ENCODE measurements at places on chromosomes 13 and 19.

DNA sequence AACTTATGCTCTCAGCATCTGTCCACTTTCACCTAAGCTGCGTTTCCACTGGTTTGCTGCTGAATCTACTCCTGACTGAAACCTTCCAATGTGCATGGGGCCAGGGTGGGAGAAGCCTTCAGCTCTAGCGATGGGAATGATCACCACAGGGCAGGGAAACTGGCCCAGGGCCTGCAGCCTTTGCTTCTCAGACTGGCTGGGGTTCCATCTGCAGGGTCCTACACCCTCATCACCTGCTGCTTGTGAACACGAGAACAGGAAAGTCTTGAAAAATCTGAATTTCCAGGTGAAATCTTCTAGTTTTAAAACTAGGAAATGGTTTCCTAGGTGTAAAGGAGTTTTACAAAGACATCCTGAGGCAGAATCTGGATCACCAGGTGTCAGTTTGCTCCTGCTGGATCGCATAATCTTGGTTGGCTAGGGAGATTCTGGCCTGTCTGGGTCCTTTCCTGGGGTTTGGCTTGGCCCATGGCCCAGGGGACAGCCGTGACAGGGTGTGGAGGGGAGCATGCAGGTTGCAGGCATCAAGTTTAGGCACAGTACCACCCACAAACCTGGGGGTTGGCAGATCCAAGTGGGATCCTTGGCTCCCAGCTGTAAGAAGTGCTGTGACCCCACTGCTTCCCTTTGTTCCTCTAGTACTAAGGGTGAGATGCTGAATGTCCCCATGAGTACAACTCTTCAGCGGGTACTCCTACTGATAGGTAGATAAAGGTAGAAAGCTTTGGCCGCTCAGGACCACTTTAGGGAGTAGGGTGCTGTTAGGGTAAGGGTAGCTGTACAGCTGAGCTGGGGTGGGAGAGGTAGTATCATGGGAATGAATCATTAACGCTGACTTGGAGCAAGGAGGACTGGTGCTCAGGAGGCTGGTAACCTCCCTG, 1.8 kb upstream of the UBE2M start:
- no peak for DNase-seq

- no peak for DNase-seq
Observed at GRCh38 chr19:45900738-45901431, 1.5 kb downstream of the MYPOP start.

DNA sequence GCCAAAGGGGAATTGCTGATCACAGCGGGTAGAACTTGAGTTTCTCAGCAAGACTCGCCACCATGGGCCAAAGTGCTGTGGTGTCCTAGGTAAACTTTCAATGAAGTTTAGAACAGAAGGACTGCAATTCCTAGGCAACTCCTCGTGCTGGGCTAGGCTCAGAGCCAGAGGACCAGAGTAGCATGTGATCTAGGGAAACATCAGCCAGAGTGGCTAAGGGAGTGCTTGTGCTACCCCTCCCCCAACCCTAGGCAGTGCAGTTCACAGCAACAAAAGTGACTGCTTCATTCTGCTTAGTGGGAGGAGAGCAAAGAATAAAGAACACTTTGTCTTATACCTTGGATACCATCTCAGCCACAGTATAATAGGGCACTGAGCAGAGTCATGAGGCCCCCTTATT, 1658.6 kb upstream of the MIR17HG start:
- DNase-seq, result no peak

GRCh38 chr19:36973021-36973843, 57.1 kb downstream of the ZNF568 start:
- DNase-seq, result peak; percentile 79

GRCh38 chr19:1019980-1020867, 699 bp downstream of the TMEM259 start:
- DNase-seq, result peak; percentile 43

DNA sequence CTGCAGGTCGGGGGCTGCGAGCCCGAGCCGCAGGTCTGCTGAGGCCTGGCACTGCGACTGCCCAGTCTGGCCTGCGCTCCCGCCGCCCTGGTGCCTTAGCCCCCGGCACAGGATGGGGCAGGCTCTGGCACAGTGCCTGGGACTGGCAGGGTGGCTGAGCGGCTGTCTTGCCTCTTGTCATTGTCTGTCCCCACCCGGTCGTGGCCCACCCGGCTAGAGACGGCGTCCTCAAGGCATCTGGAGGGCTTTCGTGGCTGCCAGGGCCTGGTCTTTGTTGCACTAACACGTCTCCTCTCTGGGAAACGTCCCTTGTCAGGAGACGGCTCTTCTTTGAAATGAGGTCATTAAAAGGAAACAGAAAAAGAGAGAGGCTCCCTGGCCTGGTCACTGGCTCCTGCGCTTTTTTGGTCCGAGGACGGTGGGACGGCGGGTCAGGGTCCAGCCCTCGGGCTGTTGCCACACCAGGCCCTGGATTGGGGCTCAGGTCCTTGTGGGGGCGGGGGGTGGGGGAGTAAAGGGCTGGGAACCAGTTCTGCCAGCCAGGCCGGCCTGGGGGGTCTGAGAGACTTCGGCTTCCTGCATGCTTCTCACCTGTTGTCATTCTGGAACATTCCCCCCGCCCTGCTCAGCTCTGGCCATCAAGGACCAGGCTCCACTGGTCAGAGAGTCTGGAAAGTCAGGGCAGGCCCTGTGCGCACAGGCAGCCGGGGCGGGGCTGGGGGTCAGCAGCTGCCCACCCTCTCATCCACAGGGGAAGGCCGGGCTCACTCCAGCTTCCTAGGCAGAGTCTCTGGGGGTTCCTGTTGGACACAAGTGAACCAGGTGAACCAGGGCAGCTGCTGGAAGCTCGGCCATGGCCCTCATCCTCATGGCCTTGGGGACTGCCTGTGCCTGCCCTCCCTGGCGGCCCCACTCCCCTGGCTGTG, 6.2 kb upstream of the ZNF554 start:
- DNase-seq, result no peak

GRCh38 chr13:105410602-105411001, 1124.9 kb downstream of the EFNB2 start:
- DNase-seq, result peak; percentile 27

DNA sequence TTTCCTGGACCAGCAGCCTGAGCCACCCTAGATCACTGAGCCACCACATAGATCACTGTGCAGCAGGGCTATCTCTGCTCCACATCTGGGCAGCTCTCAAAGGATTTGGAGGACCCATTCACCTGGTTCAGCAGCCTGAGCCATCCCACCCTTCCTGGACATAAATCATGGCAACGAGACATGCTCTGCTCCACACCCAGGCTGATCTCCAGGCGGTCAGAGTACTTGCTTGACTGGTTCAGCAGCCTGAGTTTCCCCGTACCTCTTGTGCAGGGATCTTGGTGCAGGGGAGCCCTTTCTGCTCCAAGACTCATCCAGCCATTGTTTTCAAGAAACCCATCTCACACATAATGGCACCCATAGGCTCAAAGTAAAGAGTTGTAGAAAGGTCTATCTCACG, 195.3 kb downstream of the LIG4 start:
- no peak for DNase-seq

DNA sequence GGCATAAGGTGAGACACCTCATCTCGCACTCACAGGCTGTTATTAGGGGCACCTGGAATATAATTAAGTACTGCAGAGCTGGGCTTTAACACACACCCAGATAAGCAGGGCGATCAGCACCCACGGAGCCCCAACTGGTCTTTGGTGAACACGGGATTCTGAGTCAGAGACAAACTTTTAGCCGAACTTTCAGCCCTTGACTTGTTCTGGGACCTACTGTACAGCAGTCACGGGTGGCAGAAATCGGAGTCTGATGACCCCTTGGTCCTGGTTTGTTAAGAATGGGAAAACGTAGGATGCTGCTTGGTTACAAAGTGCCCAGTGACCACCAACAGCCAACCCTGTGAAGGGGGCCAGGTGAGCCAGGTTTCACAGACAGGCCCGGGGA, 9.0 kb downstream of the SH3GL1 start:
- DNase-seq, result no peak
